ENCODE measurements at places on chromosomes 16 and 17.

DNA sequence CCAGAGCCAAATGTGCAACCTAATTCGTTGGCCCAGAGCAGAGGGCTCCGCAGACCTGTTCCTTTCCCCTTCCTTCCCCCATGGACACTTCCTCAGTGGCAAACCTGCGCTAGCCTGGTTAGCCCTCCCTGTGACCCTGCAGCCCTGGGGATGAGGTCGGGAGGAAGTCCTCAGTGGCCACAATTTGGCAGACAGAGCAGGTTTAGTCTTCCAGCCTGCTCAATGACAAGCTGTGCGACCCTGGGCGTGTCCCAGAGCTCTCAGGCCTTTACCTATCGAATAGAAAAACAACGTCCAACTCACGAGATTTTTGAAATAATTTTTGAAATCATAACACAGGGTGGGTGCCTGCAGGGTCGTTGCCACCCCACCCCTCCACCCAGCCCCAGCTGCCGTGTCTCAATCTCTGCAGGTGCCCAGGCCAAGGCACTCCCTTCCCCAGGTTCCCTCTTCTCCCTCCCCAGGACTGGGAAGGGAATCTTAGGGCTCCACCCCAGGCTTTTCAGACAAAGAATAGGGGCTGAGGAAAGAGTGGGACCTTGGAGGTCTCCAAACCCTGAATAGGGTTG, 1.4 kb downstream of the HBM start:
- DNase-seq: no peak

DNA sequence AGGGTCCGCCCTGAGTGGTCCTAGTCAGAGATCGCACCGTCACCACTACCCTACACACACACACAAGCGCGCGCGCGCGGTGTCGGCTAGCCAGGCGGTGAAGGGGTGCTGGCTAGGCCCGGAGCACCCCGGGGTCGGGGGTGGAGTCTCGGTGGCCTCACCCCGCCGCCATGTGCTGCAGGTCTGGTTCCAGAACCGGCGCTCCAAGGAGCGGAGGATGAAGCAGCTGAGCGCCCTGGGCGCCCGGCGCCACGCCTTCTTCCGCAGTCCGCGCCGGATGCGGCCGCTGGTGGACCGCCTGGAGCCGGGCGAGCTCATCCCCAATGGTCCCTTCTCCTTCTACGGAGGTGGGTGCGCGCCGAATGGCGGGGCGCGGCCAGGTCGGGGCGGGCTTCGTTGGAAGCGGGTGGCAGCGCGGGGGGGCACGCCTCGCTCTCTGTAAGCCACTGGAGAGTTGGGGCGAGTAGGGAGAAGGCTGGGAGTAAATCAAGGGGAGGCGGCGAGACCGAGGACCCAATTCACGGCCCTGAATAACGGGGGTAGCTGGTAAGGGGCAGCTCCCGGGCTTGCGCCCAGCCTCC, 4.8 kb downstream of the LHX1 start:
- no peak for DNase-seq

GRCh38 chr17:27800522-27800921, at the start of gene NOS2:
Gene NOS2, minus strand, starts transcription at chr17:27800529. Its CDS starts 1,720 bp downstream, at chr17:27798809.
- no peak for DNase-seq

DNA sequence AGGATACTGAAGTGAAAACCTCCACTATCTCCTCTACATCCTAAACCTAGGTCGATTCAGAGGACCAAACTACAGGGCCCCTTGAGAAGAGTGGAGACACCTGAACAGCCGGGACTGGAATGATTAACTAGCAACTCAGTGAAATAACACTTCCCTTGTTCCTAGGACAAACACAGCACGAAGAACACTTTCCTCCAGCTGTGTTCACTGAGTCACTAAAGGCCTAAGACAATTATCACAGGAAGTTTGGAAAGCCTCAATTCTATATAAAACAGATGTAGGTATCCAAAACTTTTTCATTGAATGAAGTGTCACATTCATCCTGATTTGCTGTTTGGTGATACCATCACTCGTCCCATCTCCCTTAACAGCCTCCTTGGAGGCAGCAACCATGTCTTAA, 15.5 kb upstream of the CUEDC1 start:
- no peak for DNase-seq

DNA sequence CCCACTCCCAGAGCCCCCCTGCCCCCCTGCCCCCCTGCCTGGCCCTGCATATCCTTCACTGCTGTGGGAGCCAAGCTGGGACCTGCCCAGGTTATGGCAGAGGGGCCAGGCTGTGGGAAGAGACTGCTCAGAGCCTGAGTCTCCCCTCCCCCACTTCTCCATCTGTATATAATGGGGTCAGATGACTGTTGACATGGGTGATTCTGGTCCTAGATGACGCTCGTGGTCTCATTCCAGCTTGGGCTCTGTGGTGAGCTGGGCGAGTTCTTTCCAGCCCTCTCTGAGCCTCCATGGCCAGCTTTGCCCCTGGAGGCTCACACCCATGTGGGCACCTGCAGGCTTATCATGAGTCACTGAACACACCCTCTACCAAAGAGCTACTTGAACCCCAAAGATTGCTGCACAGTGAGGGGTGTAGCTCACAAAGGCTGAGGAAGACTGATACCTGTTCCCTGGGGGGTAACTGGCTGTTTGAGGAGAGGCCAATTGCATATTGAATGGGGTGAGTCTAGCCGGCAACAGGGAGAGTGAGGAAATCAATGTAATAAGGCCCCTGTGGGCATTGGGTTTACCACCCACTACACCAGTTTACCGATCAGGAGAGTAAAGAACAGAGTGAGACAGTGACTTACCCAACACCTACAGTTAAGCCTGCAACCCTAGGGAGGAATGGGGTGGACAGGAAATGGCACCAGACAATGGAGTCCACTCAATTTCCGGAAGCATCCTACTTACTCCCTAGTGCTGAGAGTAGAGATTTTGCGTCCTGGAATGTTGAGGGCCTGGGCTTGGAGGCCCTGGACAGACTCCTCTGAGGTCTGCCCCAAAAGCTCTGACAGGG, 4.2 kb upstream of the SREBF1 start:
- no peak for DNase-seq

- no peak for DNase-seq
These were observed 76.3 kb downstream of the USP32 start for GRCh38 chr17:60315650-60316049.

- no peak for DNase-seq
These were observed 332 bp upstream of the VPS25 start for GRCh38 chr17:42772945-42773289.

DNA sequence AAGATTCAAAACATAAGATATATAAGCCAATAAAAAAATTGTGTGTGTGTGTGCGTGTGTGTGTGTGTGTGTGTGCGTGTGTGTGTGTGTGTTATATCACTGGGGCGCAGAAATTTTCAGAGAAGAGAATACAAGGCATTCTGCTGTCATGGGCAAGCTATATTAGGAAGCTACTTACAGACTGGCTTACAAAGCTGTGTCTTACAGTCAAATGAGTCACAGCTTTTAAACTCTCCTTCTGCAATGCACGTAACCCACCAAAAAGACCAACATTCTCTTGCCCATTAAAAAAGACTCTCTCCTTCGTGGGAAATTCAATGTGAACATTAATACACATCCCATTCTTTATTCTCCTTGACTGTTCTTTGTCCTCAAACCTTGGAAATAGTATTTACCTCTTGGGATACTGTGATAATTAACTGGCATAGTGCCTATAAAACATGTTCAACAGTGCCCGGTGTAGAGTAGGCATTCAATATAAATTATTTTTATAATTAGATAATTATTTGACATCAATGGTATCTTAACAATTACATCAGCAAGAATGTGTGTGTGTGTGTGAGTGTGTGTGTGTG, 860.4 kb upstream of the SOX9 start:
- DNase-seq: no peak

- no peak for DNase-seq
These were observed 6.5 kb downstream of the LGALS3BP start for GRCh38 chr17:78973196-78973595.

- no peak for DNase-seq
These were observed 16.8 kb downstream of the TPSD1 start for GRCh38 chr16:1272453-1273198.

GRCh38 chr17:1183171-1183873, 3.5 kb upstream of the ABR start:
- DNase-seq: no peak

- DNase-seq: no peak
These were observed 303.9 kb downstream of the C16orf95 start for GRCh38 chr16:87012954-87013938.

GRCh38 chr16:90048347-90048722, 28.8 kb downstream of the PRDM7 start:
- DNase-seq: no peak

DNA sequence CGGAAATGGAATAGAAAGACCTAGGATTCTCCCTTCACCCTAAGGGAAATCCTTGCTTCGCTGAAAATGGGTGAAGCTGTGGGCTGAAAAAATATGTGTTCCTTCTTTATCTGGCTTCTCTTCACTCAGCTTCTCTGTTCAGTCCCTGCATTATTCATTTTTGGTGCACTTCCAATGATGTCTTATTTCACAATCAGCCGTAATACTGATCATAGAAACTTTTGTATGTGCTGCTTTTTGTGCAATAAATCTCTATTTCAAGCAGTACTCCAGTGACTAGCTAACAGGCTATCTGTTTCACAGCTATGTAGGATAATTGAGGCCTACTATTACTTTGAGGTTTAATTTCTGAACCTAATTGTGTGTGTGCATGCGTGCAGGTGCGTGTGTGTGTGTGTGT, 144.6 kb downstream of the FOXL1 start:
- DNase-seq: no peak

GRCh38 chr16:81544700-81545271, 100.2 kb downstream of the CMIP start:
- no peak for DNase-seq

DNA sequence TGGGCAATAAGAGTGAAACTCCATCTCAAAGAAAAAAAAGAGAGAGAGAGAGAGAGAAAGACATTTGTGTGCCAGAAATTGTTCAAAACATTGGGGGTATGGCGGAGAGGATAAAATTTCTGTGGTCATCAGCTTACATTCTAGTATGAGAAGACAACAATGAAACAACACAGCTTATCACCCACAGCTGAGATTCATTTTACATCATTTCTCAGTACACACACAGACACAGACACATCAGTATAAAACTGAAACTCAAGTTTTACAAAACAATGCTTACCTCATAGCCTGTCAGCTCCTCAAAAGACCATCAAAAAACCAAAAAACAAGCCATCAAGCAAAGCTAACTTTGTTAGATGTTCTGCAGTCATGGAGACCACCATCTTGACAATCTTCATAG, 31.4 kb upstream of the CNEP1R1 start:
- no peak for DNase-seq

DNA sequence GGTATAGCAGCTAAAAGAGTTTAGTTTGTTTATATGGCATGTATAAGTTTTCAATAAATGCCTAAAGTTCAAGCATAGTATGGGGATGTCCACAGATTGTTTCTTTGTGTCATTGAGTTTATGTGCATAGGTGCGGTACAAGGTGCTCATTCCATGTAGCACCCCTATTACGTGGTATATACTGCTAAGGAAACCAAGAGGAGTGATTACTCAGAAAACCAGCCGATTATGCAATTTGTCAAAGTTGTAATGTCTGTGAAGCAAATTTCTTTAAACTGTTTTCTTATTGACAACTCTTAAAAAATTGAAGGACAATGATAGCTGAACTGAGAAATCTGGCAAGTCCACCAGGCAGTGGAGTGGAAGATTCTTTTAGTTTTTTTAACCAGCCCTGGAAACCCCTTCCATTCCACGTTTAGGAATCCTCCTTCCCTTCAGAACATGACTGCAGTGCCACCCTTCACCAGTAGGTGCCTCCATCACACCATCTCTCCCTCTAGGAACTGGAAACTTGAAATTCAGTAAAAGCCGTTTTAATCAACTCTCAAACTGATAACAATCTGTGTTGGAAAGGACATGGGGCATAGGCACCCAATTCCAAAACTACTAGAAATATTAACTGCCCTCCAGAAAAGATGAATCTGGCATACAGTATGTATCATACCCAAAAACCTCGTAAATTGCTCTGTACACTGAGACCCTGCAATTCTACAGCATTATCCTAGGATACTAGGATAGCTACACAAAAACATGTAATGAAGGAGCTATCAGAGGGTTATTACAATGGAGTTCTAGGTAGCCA, 43.5 kb downstream of the REXO5 start:
- DNase-seq: peak; percentile 58

GRCh38 chr17:35476283-35476820, 27.8 kb upstream of the SLFN13 start:
- DNase-seq: no peak

GRCh38 chr17:50337956-50338355, 8.0 kb upstream of the XYLT2 start:
- DNase-seq: no peak

- DNase-seq: no peak
These were observed 33.3 kb upstream of the METTL9 start for GRCh38 chr16:21565861-21566669.

GRCh38 chr16:62966626-62967025, 930.4 kb upstream of the CDH8 start:
- no peak for DNase-seq

- DNase-seq: no peak
These were observed 36.2 kb downstream of the ZNF778 start for GRCh38 chr16:89253548-89254287.

DNA sequence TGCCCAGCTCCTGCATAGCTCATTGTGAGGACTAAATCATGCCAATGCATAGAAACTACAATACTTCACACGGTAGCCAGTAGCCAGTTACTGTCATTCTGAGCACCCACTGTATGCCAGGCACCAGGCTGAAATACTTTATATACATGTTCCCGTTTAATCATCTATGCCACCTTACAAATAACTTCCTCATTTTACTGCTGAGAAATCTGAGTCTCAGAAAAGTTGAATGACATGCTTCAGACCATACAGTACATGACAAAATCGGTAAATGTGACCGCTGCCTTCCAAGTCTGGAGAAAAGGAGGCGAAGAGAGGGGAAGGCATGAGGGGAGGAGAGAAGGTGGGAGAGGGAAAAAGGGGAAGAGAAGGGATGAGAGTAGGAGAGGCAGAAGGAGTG, 9.2 kb upstream of the TLCD3B start:
- DNase-seq: no peak

DNA sequence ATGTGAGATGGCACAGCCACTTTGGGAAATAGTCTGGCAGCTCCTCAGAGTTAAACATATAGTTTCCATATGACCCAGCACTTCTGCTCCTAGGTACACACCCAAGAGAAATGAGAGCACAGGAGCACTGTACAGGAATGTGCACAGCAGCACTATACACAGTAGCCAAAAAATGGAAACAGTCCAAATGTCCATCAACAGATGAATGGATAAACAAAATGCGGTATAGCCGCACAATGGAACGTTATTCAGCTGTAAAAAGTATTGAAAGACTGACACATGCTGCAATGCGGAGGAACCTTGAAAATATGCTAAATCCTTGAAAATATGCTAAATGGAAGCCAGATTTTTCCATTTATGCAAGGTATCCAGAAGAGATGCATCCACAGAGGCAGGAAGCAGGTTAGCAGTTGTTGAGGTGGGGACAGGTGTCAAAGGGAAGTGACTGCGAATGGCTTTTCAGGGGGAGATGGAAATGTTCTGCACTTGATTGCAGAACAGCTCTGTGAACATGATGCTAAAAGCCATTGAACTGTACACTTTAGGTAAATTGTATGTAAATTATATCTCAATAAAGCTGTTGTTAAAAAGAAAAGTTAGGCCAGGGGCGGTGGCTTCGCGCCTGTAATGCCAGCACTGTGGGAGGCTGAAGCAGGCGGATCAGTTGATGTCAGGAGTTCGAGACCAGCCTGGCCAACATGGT, 80.7 kb downstream of the MPRIP start:
- no peak for DNase-seq

Measured in stimulated activated CD4-positive, alpha-beta T cell treated with anti-CD3 and anti-CD28 coated beads, Interleukin-1b, Interleukin-23, amount 100 ng/mL, for 1 hour (primary cell).